ENCODE measurements at places on chromosomes 7 and 10. TPM values are rescaled to one million over a fixed set of nuclear protein-coding genes. Genes with fewer than 3 reads are reported as not detected.

LEP gene
- not detected for total RNA-seq

HPSE2 gene
- total RNA-seq = 1.1 TPM

DNA sequence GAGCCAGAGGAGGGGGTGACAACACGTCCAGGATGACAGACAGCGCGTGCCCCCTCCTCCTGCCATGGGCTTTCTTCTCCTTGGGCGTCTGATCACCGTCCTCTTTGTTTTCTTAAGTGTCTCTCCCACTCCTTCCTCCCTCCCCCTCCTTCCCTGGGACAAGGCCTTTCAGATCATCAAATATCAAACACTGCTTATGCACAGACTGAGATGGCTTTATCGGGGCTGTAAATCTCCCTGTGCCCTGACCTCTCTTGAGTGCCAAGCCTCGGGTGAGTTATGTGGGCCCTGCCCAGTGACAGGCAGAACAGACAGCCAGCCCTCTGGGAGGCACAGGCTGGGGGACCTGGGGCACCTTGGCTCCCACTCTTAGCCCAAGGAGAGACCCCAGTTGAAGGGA, 116.4 kb downstream of the C10orf105 start:
- DNase-seq = no peak
- H3K27ac ChIP-seq = no peak overlapping the region
- H3K4me3 ChIP-seq = no peak overlapping the region

DNA sequence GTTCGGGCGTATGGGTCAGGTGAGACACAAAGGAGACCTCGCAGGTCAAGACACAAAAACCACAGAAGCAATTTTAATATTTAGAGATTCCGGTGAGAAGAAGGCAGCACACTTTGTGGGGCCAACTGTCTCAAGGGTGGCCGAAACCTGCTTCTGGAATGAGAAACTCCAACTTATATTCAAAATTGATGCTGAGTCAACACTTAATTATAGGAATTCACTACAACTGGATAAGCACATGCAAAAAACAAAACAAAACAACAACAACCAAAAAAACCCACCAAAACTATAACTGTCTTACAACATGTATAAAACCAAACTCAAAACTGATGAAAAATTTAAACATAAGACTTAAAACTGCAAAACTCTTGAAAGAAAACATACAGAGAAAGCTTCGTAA, 593.3 kb downstream of the POM121L12 start:
- no peak overlapping the region for H3K4me3 ChIP-seq
- H3K4me1 ChIP-seq = no peaks in the 10 kb centered on the region
- H3K27ac ChIP-seq = no peak overlapping the region
- DNase-seq = no peak
- H3K27me3 ChIP-seq = no peaks in the 10 kb centered on the region
- no peaks in the 10 kb centered on the region for H3K36me3 ChIP-seq

- H3K4me1 ChIP-seq = no peaks in the 10 kb centered on the region
- H3K27ac ChIP-seq = no peak overlapping the region
- no peaks in the 10 kb centered on the region for H3K27me3 ChIP-seq
- no peak overlapping the region for H3K4me3 ChIP-seq
- DNase-seq = no peak
- H3K36me3 ChIP-seq = no peaks in the 10 kb centered on the region
Observed at GRCh38 chr10:117720931-117721835, 178.6 kb downstream of the EMX2 start.

DNA sequence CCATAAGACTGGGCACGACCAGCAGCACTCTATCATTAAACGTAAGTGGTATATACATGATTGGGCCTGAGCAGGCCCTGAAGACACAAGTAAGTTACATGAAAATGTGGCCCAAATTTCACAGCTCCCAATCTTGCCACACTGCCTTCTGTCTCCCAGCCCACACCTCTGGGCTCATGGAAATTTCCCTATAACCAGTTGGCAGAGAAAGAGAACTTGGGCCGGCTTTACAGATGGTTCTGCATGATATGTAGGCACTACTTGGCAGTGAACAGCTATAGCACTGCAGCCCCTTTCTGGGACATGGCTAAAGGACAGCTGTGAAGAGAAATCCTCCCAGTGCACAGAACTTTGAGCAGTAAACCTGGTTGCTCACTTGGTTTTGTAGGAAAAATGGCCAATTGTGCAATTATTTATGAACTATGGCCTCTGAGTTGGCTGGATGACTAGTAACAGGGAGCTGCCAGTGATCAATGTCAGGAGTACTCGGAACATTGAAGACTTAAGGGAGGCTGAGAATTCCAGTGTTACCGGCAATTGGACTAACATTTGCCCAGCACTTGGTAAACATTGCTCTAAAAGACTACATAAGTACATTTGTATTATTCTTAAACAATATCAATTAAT, 1006.6 kb upstream of the LRRN3 start:
- no peaks in the 10 kb centered on the region for H3K4me1 ChIP-seq
- no peak for DNase-seq
- no peak overlapping the region for H3K27ac ChIP-seq
- no peak overlapping the region for H3K4me3 ChIP-seq

DNA sequence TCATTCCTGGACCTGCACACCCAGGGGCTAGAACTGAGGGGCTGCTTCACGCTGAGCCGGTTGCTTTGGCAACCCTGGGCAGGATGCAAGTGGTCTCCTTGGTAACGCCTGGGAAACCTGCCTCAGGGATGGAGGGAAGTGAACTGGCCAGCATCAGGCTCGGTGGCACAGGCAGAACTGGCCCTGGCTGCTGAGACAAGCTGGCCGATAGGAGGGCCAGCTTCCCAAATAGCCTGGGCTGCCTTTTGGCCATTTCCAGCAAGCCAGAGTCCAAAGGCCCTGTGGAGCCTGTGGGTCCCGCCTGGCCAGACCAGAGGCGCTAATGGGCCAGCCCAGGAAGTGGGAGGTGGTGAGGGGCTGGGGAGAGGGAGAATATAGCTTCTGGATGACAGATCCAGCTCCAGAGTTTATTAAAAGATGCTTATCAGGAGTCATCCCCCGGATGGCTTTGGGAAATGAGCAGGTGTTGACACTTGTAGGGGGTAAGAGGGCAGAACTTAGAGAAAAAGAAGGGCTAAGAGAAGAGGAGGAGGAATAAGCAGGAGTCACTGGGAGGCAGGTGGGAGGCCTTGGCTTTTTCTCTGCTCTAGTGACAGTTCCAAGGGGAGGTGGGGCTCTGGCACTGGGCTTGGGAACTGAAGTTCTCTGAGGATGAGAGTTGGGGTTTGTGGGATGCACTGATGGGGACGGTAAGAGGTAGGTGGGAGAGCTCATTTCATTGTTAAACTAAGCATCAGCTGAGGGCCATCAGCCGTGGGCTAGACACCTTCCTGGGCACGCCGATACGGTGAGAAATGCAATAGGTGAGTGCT, 9.6 kb downstream of the NEURL1 start:
- DNase-seq = no peak
- no peak overlapping the region for H3K4me3 ChIP-seq
- H3K4me1 ChIP-seq = no peaks in the 10 kb centered on the region
- H3K36me3 ChIP-seq = no peaks in the 10 kb centered on the region
- H3K27me3 ChIP-seq = no peaks in the 10 kb centered on the region

GRCh38 chr7:91832493-91833045, 47.9 kb downstream of the MTERF1 start:
- H3K4me3 ChIP-seq = no peak overlapping the region
- no peaks in the 10 kb centered on the region for H3K4me1 ChIP-seq
- no peaks in the 10 kb centered on the region for H3K36me3 ChIP-seq
- no peak overlapping the region for H3K27ac ChIP-seq
- no peak for DNase-seq

NEURL1 gene
- not detected for total RNA-seq

PNLIPRP2 gene
- 2.3 TPM for total RNA-seq

DNA sequence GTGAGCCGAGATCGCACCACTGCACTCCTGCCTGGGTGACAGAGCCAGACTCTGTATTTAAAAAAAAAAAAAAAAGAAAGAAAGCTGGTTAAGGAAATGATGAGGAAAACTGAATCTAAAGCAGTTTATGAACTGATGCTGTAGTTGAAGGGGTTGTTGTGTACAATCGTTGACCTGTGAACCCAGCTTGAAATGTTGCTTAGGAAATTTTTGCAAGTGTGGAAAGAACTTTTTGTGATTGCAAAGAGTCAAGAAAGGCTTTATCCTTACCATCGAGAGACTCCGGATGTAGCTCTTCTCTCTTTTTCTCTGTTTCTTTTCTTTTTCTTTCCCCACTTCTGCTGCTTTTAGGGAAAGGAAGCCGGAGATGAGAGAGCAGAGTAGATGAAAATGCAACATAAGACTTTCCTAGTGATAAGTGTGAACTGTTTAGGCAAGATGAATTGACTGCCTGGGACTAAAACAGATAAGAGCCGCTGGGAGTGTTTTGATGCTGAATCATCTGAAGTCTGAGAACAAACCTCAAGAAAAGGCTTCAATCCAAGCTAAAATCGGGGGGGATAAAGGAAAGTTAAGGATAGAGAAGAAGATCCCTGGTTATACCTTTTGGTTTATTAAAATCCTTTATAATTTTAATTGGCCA, 69.0 kb downstream of the TAF3 start:
- DNase-seq = no peak
- no peaks in the 10 kb centered on the region for H3K27me3 ChIP-seq
- H3K4me3 ChIP-seq = no peak overlapping the region

DNA sequence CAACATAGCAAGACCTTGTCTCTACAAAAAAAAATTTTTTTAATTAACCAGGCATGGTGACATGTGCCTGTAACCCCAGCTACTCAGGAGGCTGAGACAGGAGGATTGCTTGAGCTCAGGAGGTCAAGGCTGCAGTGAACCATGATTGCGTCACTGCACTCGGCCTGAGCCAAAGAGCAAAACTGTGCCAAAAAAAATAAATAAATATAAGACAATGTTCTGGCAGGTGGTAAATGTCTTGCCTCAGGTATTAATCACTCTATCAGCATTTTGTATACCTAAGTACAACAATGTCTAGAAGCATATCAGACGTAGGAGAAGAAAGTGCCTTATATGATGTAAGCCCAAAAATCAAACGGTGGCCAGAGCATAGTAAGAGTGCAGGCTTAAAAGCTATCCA, 427.8 kb upstream of the C7orf33 start:
- no peaks in the 10 kb centered on the region for H3K36me3 ChIP-seq
- no peak for DNase-seq
- H3K27ac ChIP-seq = no peak overlapping the region
- no peak overlapping the region for H3K4me3 ChIP-seq
- H3K4me1 ChIP-seq = no peaks in the 10 kb centered on the region

DNA sequence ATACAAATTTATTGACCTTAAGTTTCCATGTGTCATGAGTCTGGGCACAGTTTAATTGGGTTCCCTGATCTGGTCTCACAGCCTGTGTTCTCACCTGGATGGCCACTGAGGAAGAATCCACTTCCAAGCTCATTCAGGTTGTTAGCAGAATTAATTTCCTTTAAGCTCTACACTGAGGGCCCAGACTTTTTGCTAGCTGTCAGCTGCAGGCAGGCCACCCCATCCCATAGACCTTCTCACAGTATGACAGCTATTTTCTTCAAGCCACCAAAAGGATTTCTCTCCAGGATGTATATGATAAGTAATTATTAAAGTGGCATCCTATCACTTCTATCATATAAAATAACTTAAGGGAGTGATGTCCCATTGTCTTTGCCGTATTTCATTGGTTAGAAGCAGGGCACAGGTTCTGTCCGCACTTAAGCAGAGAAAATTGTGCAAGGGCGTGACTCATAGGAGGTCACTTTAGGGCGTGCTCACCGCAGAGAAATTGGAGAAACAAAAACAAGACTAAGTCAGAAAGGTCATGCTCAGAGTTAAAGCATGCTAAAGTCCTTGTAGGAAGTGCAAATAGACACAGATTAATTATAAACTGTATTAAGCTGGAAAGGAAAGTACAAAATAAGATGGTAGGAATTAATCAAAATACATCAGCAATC, 109.9 kb downstream of the AHR start:
- no peak overlapping the region for H3K27ac ChIP-seq
- no peaks in the 10 kb centered on the region for H3K36me3 ChIP-seq
- H3K27me3 ChIP-seq = no peaks in the 10 kb centered on the region
- peak; percentile 11 for DNase-seq
- H3K4me1 ChIP-seq = no peaks in the 10 kb centered on the region
